ENCODE measurements at places on chromosomes 12 and 14.
A peak's percentile ranks its signal among the peaks of the same experiment; 100 is the strongest.

DNA sequence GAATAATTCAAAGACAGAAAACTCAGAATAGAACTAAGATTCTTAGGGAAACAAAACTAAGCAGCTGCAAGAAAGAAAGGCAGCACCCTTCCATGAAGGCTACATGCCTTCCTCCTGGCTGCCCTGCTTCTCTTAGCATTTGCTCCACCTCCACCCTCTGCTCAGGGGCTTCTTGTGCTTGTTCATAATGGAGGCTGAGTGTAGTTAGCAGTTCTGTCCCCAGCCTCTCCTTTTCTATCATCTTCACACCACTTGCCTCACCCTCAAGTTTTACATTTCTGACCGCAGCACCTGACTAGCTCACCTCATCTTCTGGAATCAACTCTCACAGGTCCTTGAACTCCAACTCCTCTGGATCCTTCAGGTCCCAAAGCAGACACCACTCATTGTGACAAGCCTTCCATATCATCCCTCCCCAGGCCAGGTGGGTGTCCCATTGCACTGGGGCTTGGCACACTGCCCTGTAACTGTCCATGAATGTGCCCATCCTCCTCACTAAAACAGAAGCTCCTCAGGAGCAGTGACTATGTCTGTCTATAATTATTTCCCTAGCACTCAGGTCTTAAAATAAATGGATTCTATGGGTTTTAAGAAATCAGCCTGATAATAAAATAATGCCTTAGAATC, 139.1 kb downstream of the TMTC1 start:
- DNase-seq, result no peak

- no peak for DNase-seq
Measured at GRCh38 chr14:86003998-86004397, 474.1 kb downstream of the FLRT2 start.

DNA sequence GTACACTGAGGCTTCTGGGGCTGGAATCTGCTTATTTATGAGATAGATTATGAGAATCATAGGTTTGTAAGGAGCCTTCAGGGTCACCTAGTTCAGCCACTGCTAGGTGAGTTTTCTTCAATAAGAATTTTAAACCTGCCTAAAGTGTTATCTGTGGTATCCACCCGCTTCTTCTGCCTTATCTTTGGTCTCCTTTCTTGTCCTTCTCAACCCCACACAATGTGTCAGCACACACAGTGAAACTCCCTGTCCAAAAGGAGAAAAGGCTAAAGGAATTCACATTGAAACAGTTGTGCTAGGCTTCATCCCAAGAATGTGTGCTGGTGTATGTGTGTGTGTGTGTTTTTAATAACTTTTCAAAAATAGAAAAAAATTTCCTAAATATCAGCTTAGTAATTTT, 259.3 kb upstream of the BTG1 start:
- peak; percentile 36 for DNase-seq

- DNase-seq, result no peak
Measured at GRCh38 chr14:65045006-65045405, 57.3 kb downstream of the MAX start.

- DNase-seq, result no peak
Measured at GRCh38 chr12:88237954-88238353, 95.8 kb downstream of the TMTC3 start.

DNA sequence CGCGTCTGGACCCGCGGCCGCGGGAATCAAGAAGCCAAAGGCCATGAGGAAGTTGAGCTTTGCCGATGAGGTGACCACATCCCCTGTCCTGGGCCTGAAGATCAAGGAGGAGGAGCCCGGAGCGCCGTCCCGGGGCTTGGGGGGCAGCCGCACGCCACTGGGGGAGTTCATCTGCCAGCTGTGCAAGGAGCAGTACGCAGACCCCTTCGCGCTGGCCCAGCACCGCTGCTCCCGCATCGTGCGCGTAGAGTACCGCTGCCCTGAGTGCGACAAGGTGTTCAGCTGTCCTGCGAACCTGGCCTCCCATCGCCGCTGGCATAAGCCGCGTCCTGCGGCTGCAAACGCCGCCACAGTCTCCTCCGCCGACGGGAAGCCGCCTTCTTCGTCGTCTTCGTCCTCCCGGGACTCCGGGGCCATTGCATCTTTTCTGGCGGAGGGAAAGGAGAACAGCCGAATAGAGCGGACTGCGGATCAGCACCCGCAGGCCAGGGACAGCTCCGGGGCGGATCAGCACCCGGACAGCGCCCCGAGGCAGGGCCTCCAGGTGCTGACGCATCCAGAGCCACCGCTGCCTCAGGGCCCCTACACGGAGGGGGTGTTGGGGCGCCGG, 1.0 kb downstream of the INSM2 start:
- DNase-seq, result peak; percentile 54

DNA sequence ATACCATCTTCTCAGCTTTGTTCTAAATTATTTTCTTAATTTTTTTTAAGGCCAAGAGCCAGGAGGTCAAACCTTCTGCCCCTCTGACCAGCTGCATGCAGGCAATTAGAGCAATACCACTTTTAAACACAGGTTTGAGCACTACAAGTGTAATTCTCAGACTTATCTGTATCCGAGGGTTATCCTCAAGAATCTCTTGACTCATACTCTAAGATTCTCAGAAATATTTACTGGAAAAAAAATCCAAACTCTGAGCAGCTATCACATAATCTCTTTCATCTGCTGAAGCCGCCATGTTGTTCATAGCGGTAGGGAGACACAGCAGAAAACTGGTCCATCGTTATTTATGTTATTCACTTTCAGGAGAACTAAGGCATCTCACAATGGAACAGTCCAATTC, 27.4 kb upstream of the PTHLH start:
- DNase-seq, result no peak

GRCh38 chr12:9763025-9763424, 2.3 kb upstream of the CD69 start:
- no peak for DNase-seq

- DNase-seq, result no peak
Measured at GRCh38 chr14:65432361-65432948, 19.9 kb downstream of the FUT8 start.

- peak; percentile 62 for DNase-seq
Measured at GRCh38 chr14:106436310-106436905, 910.0 kb downstream of the TMEM121 start.

GRCh38 chr12:42936991-42937390, 347.4 kb upstream of the PRICKLE1 start:
- no peak for DNase-seq

DNA sequence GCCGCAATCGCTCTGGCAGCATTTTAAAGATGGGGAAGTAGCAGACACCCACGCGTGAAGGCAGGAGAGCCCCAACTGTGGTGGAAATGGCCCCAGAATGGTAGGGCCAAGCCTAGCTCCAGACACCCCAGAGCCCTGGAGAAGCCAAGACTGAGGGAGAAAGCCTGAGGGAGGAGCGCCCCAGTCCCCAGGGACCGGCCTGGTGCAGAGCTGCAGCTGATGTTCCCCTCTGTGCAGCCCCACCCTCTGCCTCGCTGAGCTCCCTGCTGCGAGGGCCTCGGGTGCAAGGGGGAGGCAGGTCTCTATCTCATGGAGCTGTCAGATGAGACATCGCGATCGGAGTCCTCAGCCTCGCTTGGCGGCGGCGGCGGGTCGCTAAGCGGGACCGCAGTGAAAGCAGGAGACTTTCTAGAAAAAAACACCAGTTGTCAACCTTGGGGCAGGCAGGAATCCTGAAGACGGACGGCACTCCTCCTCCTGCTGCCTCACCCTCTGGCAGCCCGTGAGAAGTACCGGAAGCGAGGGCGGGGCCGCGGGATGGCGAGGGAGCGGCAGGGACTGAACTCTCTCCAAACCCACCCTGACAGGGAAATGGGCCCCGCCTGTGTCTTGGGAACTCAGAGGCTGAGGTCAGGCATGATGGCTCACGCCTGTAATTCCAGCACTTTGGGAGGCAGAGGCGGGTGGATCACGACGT, 6.0 kb downstream of the GAPDH start:
- no peak for DNase-seq

GRCh38 chr12:113980537-113981337, 14.6 kb upstream of the RBM19 start:
- peak; percentile 11 for DNase-seq

- DNase-seq, result no peak
Measured at GRCh38 chr12:106113446-106113823, 25.3 kb downstream of the NUAK1 start.

- no peak for DNase-seq
Measured at GRCh38 chr12:51922146-51922545, 14.8 kb downstream of the ACVRL1 start.

GRCh38 chr14:42535397-42535796, 928.7 kb downstream of the LRFN5 start:
- DNase-seq, result no peak

DNA sequence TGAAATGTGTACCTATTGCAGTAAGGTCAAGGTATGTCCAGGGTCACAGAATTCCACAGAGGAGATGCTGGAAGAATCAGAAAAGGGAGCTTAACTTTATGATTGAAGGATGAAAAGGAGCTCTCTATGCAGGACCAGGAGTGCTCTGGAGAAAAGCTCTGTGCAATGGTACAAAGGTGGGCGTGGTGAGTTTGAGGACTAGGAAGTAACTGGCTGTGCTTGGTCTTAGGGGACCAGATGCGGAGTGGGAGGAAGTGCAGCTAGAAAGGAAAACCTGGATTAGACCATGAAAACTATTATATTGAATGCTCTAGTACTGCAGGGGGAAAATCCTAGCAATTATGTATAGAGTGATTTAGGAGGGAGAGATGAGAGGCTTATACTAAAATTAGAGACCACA, 56.8 kb downstream of the BTG1 start:
- no peak for DNase-seq

- no peak for DNase-seq
Measured at GRCh38 chr12:38258411-38258810, 58.2 kb upstream of the ALG10B start.

GRCh38 chr12:89319122-89319521, 33.2 kb downstream of the DUSP6 start:
- DNase-seq, result no peak

DNA sequence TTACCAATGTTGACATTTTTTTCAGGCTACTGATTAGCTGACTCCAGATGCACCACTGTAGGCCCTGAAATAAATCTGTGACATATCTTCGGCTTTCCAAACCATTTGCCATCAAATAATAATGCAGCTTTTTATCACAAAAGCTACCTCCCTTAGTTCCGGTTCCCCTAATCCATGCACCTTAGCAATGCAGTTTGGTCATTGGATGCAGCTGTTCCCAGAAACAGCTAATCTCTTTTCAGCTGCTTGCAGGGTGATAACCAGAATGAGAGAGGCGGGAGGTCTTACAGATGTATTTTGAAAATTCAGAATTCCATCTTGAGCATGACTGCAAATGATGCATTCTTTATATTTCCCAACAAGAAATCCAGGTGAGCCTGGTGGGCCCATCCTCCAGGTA, 646.2 kb downstream of the SOX5 start:
- DNase-seq, result no peak

GRCh38 chr14:54902143-54902520, 494 bp downstream of the GCH1 start:
- DNase-seq, result peak; percentile 88

DNA sequence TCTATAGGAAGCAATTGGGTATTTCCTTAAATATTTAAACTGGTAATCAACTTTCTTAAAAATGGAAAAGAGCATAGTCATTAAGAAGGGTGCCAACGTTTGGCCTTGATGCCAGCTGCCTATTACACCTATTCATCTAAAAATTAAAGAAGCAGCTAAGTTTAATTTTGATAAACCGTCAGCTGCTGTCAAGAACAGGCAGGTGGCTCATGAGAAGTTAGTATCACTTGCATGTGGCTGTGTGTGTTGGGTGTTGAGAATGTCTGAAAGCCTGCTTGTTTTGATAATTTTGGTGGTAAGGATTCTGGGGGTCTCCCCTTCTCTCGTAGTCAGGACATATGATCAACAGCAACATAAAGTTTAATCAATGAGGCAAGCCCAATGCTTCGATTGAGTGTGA, 6.5 kb downstream of the GLRX5 start:
- DNase-seq, result no peak

- no peak for DNase-seq
Measured at GRCh38 chr14:32070282-32070681, 6.8 kb upstream of the ARHGAP5 start.

GRCh38 chr14:99675951-99676350, 8.1 kb upstream of the CYP46A1 start:
- DNase-seq, result no peak

GRCh38 chr12:18391151-18391550, 129.8 kb downstream of the PIK3C2G start:
- no peak for DNase-seq

DNA sequence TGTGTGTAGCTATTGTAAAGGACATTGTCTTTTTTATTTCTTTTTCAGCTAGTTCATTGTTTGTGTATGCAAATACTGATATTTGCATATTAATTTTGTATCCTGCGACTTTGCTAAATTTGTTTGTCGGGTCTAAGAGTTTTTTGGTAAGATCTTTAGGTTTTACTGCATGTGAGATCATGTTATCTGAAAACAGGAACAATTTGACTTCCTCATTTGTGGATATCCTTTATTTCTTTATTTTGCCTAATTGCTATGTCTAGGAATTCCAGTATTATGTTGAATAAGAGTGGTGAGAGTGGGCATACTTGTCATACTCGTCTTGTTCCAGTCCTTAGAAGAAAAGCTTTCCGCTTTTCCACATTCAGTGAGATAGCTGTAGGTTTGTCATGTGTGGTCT, 28.8 kb downstream of the SIX4 start:
- no peak for DNase-seq

DNA sequence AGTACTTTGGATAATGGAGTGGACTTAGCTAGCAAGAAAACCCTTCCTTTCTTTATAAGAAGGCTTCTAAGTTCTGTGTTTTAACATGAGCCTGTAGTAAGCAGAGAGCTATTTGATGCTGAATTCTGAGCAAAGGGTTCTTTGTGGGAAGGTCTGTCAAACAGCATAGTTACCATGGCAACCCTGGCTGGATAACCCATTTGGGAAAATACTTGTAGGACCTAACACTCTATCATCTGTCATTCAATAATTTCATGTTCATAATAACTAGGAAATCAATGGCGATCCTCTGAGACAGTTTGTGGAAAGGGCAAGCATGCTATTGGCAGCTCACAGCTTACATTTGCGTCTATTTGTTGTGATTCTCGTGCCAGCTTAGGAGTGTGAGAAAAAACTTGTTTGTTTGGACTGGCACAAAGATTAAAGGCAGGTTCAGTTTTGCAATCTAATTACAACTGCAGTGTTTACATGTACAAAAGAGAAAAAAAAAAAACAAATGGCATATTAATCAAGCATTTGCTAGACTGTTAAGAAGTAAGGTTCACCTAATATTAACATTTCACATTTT, 219.2 kb downstream of the PDZRN4 start:
- DNase-seq, result no peak

GRCh38 chr12:113437729-113438100, 15.5 kb downstream of the SDSL start:
- DNase-seq, result no peak

- DNase-seq, result no peak
Measured at GRCh38 chr12:125434936-125435443, 369.8 kb downstream of the AACS start.

- no peak for DNase-seq
Measured at GRCh38 chr12:84919271-84919670, 6.7 kb upstream of the SLC6A15 start.

DNA sequence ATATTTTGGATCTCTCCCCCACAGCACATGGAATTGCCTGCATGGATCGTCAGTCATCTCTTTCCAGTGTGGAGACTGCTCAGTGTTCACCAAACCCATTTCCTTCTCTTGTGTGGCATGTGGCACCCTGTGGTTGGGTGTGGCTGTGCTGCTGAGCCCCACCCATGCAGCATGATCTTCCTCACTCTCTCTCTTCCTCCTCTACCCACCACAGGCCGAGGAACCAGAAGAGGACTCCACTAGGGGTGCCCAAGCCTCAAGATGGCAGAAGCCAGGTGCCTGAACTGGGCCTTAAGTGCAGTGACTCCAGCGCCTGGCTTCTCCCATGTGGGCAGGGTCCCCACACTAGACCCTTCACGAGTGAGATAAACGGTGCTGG, 66.8 kb upstream of the GPR68 start:
- peak; percentile 64 for DNase-seq

All from CD8-positive, alpha-beta T cell (primary cell).